ENCODE measurements at places on chromosomes 3 and 15. TPM values are rescaled to one million over a fixed set of nuclear protein-coding genes. Genes with fewer than 3 reads are reported as not detected.

Gene TUBGCP5
- total RNA-seq, result 11.3 TPM

DNA sequence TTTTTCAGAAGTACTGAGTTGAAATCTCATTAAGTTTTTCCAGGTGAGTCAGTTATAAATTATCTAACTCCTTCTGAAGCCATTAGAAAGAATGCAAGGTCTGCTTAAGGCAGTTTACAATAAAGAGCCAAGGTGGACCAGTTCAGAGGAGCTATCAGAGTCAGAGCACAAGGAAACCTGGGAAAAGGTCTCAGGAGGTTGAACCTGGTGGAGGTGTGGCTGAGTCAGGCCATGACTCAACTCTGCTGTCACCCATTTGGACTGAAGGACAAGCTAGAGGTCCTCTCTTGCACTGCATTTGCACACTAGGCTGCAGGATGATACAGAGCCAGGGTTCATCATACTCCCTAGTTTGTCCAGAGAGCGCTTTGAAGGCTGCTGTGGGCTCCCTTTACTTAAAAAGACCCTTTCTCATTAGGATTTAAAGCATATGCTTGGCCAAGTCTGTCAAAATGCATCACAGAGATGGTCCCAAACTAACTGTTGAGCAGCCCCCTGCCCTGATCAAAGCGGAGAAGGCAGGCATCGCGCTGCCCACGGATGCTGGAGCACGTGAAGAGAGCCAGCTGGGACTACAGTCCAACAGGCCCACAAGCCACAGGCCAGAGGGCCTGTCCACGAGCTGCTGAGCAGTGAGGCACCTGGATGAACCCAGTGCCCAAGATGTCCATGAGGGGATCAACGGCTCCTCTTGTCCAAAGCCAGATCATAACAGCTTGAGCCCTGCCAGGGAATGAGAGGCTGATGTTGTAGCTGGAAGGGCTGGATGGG is 26.0 kb upstream of the MRPS22 start:
- DNase-seq, result no peak

DNA sequence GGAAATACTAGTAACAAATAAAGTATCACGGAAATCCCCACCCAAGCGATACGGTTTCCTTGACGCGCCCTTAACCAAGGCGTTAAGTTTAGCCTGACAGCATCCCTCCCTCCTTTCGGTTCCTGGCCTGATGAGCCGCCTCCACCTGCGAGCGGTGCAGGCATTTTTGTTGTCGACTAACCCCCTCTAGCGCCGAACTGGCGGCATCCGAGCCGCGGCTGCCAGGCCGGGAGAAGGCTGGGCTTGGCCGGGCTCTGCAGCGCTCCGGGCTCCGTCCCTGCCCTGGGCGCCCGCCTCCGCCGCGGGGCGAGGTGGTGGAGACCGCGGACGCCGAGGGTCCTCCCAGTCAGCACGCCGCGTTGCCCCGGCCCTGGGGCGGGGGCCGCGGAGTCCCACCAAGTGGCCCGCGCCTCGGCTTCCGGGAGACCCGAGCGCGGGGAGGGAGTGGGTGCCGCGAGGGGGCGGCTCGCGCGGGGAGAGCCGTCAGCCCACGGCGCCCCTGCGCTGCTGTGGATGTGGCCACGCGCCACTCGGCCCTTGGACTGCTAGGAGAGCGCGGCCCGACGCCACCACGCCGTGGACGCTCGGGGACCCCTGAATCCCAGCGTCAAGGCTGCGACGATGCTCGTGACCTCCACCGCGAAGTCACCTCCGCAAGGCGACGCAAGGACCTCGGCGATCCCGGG is 1.1 kb upstream of the EPHA6 start:
- peak; percentile 75 for DNase-seq

GRCh38 chr15:49063402-49064280 is 17.4 kb upstream of the SECISBP2L start:
- DNase-seq, result no peak

DNA sequence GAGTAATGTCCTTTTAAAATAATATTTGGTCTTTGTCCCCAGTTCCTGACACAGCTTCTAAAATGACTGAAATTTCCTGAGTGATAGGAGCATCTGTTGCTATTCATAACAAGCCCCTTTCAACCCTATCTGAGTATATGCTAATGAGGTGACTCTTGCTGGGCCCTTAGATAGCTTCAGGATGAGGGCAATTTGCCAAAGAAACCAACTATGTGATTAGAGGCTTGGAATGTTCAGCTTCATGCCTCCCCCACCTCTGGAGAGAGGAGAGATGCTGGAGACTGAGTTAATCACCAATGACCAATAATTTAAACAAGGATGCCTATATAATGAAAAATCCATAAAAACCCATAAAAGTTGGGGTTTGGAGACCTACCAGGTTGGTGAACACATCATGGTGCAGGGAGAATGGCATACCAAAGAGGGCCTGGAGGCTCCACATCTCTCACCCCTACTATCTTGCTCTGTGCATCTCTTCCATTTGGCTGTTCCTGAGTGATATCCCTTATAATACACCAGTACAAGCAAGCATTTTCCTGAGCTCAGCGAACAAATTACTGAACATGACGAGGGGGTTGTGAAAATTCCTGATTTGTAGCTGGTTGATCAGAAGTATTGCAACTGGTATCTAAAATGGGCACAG is 189.2 kb downstream of the ECT2 start:
- DNase-seq, result no peak

DNA sequence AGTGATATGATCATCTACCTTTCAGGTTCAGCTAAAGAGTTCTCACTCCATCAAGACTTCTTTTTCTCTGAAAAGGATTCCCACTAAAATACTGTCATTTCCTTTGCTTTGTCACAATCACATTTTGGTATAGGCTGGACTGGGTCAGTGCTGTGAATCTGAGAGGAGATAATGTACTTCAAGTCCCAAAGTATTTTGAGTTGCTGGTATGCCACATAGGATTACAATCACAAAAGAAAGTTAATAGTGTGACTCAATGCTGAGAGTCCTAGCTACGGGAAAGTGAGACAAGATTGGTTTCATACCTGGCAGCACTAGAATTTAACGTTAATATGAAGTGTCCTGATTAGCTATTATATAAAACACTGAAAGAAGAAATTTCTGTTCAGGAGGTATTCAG is 1073.5 kb downstream of the FHIT start:
- no peak for DNase-seq

GRCh38 chr3:124620600-124621063 is 109.6 kb upstream of the UMPS start:
- no peak for DNase-seq

DNA sequence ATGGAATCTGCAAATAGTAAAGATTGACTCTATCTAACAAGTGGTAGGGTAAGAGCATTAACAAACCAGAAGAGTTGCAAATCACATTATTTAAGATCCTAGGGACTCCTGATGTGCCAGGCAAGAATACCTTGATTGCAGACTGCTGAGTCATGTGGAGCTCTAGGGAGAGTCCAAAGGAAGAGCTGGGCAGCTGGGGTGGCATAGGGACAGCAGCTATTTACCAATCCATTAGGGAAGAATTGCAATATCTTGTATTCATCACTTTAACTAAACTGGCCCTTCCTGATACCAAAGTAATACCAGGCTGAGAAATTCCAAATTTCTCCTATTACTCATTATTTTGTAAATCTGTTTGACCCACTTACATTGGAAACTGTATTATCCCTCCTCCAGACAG is 52.2 kb upstream of the ACP3 start:
- DNase-seq, result no peak

DNA sequence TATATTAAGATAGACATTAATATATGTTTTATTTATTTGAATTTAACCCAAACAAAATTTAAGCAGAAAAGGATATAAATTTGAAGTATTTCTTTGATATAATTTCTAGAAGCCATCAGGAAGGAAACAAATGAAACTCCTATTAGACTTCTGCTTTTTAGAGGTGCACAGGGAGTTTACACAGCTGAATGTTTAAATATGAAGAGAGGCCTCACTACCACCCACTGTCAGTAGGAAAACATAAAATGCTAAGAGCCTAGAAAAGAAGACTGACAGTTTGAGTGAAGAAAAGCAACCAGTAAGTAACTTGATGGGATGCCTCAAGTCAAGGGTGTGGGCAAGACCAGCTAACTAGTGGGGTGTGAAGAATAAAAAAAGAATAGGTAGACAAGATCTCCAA is 19.7 kb downstream of the PLSCR2 start:
- no peak for DNase-seq
